ENCODE measurements at places on chromosomes 12 and 14.

DNA sequence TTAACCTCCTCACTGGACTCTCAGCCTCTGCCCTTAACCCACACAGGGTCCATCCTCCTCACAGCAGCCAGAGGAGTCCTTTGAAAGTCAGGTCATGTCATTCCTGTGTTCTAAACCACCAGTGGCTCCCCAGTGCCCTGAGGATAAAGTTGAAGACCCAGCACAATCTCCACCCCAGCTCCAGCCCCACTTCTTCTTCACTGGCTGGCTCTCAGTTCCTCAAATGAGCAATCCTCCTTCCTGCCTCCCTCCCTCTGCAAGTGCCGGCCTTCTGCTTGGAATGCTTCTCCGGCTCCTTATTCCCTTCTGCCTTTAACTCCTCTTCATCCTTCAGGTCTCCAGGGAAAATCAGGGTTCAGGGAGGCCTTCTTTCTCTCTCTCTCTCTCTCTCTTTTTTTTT is 32.0 kb upstream of the SPPL3 start:
- peaks cover 12% of the 10 kb centered on the region for H3K27me3 ChIP-seq
- H3K27ac ChIP-seq = peak overlapping the region; percentile 11
- DNase-seq = no peak
- no peaks in the 10 kb centered on the region for H3K36me3 ChIP-seq
- no peaks in the 10 kb centered on the region for H3K4me1 ChIP-seq
- H3K4me3 ChIP-seq = no peak overlapping the region

DNA sequence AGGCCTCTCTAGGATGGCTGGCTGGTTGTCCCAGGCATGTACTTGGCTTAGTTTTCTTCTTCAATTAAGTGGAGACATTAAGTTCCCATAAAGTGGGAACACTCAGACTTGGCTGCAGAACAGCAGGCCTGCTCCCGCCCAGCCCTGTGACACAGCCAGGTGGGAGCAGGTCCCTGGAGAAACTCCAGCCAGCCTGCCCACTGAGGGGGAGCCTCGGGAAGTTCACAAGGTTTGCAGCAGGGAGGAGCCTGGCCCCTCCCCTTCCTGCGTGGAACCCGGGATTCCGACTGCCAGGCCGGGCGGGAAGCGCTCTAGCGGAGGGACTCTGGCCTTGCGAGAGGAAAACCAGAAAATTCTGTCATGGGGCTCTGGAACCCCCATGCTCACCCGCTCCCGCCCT is 98.3 kb upstream of the EVL start:
- H3K4me3 ChIP-seq = no peak overlapping the region
- no peaks in the 10 kb centered on the region for H3K4me1 ChIP-seq
- no peaks in the 10 kb centered on the region for H3K36me3 ChIP-seq
- H3K27ac ChIP-seq = no peak overlapping the region

- DNase-seq = no peak
- no peak overlapping the region for H3K4me3 ChIP-seq
- H3K27ac ChIP-seq = peak overlapping the region; percentile 79
- H3K27me3 ChIP-seq = no peaks in the 10 kb centered on the region
- peaks cover 76% of the 10 kb centered on the region for H3K4me1 ChIP-seq
These were observed 4.0 kb upstream of the ZNF385A start for GRCh38 chr12:54388237-54389133.

- no peak overlapping the region for H3K4me3 ChIP-seq
- H3K27me3 ChIP-seq = no peaks in the 10 kb centered on the region
- H3K36me3 ChIP-seq = no peaks in the 10 kb centered on the region
- peak overlapping the region; percentile 61 for H3K27ac ChIP-seq
- no peak for DNase-seq
- peaks cover 81% of the 10 kb centered on the region for H3K4me1 ChIP-seq
These were observed 6.9 kb downstream of the VEZT start for GRCh38 chr12:95224202-95225170.

DNA sequence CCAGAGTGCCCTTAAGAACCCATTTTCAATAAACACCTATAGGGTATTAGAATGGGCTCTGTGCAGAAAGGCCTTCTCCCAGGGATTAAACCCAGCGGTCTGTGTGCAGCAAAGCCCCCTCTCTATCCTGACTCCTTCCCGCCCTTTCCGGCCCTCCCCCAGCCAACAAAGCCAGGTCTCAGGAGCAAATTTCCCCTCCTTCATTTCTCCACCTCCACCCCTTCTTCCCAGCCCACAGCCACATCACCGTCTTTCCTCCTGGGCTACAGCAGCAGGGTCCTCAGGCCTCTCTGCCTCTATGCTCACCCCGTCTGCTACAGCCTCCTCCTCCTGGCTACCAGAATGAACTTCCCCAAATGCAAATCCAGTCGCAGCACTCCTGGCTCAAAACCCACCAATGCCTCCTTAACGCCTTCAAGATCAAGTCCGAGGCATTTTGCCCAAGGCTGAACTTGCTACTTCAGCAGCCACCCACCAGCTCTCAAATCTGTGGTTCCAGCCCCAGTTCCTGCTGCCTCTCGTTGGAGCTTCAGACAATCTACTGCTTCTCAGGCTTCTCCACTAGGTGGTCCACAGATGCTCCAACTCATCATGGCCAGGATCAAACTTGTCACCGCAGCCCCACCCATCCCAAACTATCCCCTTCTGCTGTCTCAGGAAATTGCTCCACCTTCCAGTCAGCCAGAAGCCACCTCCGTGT is 134.8 kb downstream of the BCL11B start:
- H3K4me3 ChIP-seq = no peak overlapping the region
- no peak overlapping the region for H3K27ac ChIP-seq
- no peaks in the 10 kb centered on the region for H3K27me3 ChIP-seq
- DNase-seq = no peak

DNA sequence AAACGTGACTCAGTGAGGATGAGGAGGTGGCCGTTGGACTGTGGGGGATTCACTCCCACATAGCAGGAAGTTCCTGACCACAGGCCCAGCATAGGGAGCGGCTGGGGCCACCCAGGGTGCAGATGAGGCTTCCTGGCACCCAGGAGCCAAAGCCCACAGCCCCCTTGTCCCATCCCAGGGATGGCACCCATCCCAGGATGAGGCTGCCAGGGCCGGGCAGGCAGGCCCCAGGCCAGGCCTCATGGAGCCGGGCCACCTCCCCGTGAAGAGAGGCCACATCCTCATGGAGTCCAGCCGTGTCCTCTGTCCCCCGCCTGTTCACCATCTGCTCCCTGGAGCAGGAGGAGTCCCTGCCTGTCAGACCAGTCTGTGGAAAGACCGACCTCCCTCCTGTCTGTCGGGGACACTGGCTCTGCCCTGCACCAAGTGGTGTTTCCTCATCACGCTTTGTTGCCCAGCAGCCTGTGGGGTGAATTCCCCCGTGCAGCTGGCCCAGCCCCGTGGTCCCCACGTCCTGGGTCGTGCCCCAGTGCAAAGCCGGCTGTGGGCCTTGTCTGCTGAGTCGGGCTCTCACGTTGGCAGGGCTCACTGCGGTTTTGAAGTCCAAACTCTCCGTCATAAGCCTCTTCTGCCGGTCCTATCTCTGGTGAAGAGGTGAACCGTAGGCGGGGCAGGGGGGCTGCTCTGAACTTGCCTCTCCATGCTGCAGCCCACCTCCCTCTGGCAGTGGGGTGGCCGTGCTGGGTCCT is 24.5 kb downstream of the MMP17 start:
- no peak for DNase-seq
- peaks cover 12% of the 10 kb centered on the region for H3K4me1 ChIP-seq
- H3K27me3 ChIP-seq = peaks cover 57% of the 10 kb centered on the region
- no peak overlapping the region for H3K4me3 ChIP-seq

GRCh38 chr12:120169946-120170345 is 24.6 kb downstream of the GCN1 start:
- peaks cover 66% of the 10 kb centered on the region for H3K36me3 ChIP-seq
- no peak overlapping the region for H3K4me3 ChIP-seq
- H3K27ac ChIP-seq = no peak overlapping the region
- DNase-seq = no peak

All from esophagus squamous epithelium (tissue), 5 donors.